ENCODE measurements at places on chromosomes 1 and 21.

DNA sequence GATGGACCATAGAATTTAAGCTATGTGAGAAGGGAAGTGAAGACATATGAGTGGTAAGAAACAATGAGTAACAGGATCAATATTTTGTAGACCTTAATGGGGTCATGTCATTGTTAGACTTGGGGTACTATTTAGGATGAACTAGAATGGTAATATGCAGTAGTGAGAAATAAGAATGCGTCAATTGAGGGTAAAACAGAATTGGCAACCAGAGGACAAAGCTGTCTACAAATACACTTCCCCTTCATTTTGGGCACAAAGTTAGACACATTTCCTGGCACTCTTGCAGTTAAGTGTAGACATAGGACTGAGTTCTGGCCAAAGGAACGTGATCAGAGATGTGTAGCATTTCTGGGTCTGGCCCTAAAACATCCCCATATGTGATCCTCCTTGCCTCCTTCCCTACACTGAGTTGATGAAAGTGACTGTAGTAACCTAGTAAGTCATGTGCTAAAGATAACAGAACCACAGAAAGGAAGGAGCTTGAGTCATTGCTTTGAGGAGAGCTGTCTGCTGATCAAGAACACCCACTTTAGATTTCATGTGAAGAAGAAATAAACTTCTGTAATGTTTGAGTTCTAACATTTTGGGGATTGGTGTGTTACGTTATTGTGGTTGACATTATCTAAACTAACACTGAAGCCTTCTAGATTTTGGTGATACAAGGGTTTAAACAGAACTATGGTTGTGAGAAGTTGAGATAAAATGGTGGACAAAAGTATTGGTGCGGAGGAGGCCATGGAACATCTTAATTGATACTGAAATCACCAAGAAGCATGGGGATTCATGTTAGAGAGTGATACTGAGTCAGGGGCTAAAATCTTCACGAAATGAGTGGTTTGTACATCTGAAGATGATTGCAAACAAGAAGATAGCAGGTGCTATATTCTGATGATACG is 41.7 kb downstream of the CD55 start:
- no peak for DNase-seq

- DNase-seq = no peak
Measured at GRCh38 chr1:110214454-110215404, 4.6 kb downstream of the KCNC4 start.

GRCh38 chr1:241611063-241611462 is 29.1 kb downstream of the CHML start:
- peak; percentile 23 for DNase-seq

GRCh38 chr21:15293240-15293639 is 228.4 kb upstream of the NRIP1 start:
- DNase-seq = peak; percentile 14

DNA sequence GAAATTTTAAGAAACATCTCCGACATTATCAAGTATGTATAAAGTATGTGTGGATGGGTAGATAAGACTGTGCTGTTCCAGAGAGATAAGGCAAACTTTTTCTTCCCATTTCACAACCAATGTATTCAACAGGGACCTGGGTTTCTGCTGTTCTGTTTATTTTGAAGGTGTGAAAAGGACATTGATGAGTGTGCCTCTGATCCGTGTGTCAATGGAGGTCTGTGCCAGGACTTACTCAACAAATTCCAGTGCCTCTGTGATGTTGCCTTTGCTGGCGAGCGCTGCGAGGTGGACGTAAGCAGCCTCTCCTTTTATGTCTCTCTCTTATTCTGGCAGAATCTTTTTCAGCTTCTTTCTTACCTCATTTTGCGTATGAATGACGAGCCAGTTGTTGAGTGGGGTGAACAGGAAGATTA is 174.0 kb downstream of the CRB1 start:
- DNase-seq = no peak

DNA sequence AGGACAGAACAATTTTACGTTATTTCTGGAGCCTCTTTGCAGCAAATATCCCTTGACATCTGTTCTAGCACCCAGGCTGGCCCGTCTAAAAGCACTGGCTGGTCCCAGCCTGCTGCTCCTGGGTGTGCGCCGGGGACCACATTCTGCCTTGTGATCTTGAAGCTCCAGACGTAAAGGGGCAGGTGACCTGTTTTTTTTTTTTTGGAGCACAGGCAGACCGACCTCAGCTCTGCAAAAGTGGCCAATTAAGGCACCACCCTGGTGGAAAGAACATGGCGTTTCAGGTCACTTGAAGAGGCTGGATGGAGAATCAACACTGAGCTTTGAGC is 13.8 kb upstream of the CAMTA1 start:
- DNase-seq = no peak

DNA sequence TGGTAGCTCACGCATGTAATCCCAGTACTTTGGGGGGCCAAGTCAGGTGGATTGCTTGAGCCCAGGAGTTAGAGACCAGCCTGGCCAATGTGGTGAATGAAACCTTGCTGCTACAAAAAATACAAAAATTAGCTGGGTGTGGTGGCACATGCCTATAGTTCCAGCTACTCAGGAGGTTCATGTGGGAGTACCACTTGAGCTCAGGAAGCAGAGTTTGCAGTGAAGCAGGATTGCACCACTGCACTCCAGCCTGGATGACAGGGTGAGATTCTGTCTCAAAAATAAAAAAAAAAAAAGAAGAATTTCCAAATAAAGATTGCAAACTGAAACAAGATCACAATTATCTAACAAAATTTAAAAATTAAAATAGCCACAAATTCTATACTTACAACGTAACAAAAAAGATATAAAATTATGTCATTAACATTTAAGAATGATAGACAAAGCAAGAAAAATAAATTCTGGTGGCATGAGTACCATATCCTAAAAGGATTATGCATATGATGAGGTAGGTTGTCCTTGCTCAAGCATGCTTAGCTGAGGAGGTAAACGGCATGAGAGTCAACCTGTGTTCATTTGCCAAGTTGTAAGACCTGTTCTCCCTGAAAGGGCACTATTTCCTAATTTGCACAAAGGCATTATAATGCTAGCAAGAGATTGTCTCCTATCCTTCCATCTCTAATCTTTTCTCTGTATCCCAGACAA is 20.2 kb downstream of the IPP start:
- DNase-seq = no peak

DNA sequence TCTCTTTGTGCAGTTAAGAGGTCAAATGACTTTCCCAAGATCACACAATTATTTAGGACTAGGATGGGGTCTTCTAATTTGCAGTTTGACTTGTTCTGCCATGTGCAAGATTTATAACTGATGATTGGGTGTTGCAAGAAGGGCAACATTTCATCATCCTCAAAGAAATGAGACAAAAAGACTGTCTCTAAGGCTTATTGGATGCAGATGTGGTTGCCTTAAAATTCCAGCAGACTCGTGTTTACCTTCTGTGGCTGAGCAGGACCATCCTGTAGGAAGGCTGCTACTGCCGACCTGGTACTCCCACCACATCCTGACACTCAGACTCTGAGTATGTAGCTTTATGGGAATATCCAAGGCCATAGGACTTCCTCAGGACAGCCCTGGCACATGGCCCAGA is 99.9 kb upstream of the SGIP1 start:
- no peak for DNase-seq

DNA sequence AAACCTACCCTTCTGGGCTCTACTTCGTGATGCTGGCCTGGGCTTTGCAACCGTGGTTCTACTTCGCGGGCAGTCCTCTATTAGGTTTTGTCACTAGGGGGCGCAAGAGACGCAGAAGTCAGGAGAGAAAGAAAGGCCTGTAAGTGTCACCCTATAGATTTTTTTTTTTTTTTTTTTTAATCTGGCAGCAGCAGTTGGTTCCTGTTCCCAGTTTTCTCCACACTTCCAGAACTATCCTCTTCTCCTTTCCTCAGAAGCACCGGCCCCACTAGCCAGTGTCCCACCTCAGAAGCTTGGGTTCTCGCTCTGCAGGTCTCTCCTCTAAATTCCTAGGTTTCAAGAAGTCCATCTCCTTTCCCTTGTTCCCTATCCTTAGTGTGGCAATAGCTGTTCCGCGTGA is 9.1 kb upstream of the LCE2D start:
- DNase-seq = peak; percentile 75

DNA sequence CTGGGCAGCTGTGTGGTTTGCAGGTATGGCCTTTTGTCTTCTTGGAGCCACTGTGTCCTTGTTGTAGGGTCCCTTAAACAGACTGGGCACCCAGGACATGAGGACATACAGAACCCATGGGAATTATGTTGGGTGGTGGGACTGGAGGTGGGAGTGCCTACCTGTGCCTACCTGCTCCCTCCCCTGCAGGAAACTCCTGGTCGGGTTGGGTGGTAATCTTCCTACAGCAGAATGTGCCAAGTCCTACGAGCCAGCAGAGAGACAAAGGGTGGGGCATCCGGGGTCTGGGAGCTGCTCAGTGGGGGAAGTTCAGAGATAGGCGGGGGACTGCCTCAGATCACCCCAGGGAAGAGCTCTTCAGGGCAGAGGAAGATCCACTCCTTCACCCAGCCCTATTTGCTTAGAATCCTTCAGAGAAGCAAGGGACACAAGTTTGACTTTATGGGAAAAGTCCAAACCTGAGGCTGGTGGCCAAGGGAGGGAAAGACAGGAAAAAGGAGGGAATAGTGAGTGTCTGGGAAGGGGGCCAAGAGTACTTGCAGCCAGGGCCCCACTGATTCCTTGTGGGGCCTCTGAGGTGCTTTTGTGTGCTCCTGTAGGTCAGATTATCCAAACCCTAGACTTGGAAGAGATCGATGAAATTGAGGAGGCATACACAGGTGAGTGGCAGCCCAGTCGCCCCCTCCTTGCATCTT is 58.3 kb downstream of the KIF21B start:
- no peak for DNase-seq

DNA sequence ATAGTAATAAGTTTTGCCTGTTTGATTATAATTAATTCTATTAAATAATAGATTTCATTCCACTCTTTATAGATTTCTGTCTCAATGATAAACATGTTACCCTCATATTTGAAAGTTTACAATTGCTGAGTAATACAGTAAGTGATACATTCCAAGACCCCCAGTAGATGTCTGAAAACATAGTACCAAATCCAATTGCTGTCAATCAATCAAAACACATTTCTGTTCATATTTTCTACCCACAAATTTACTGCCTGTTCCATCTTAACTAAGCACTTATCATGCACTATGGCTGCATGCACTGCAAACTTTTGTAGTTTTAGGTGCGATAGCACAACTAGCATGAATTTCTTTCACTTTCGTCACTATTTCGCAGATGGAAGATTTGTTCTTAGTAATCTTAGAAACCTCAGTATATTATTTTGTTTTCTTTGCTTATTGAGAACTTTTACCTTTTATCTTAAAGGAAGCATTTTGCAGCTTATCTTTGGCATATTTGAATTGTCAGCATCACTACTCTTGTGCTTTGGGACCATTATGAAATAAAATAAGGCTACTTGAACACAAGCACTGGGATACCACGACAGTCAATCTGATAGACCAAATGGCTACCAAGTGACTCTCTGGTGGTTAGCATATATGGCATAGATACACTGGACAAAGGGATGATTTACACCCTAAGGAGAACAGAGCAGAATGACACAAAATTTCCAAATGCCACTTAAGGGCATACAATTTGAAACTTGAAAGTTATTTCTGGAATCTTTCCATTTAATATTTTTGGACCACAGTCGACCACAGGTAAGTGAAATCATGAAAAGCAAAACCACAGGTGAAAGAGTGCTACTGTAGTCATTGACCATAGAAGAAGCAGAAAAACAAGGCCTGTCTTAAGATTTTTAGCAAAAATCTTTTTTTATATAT is 67.6 kb downstream of the RGS13 start:
- no peak for DNase-seq

DNA sequence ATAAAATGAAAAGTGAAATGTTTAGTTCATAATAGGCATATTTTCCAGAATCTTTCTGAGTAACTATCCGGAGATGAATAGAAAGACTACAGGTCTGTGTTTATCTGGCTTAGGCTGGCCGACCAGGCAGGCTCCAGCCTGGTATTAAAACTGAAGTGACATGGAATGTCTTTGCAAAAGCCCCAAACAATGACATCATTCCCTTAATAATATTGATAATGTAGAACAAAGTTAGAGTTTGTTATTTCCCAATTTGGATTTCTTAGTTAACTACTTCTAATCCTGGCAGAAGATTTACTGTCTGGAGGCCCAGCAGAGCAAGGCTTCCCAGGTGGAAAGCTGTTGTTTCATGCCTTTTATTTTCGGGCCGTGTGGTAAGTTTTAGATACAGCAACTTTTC is 207.7 kb downstream of the GREM2 start:
- DNase-seq = no peak

- DNase-seq = no peak
Measured at GRCh38 chr1:54716299-54717047, 812 bp downstream of the TTC4 start.

DNA sequence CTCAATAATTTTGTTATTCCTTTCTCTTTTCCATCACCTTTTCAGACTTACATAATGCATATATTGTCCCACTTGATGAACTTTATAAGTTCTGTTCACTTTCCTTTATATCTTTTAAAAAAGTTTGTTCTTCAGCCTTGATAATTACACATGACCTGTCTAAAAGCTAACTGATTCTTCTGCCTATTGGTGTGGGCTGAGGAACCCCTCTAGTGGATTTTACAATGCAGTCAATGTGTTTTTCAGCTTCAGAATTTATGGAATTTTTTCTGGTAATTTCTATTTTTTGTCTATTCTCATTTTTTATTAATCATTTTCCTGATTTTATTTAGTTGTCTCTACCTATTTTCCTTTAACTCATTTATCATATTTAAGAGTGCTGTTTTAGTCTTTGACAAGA is 7.5 kb downstream of the MNDA start:
- DNase-seq = no peak

DNA sequence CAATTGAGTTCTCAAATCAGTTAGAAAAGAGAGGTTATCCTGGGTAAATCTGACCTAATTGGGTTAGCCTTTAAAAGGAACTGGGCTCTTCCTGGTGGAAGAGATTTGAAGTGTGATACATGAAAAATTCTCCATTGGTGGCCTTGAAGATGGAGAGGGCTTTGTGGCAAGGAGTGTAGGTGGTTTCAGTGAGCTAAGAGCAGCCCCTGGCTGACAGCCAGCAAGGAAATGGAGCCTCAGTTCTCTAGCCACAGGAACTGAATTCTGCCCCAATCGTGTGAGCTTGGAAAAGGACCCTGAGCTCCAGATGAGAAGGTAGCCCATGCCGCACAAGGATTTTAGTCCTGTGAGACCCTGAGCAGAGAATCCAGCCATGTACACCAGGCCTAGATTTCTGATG is 12.7 kb upstream of the HYI start:
- DNase-seq = no peak

- no peak for DNase-seq
Measured at GRCh38 chr1:91821126-91821868, 64.7 kb downstream of the TGFBR3 start.

DNA sequence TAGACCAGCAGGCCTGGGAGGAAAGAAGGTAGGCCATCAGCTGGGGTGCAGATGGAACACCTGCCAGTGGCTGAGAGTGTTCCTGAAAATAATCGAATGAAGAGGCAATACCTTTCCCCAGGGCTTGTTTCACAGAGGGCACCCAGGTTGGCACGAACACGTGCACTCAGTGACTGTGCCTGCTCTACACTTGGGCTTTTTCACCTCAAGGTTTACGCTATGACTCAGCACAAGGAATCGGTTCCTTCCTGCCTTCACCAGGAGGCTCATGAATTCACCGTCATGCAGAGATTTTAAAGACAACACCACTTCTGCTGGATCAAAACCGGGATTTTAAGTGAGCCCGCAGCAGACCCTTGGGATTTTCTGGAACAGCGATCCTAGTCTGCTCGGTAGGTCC is 118.5 kb upstream of the ADAR start:
- DNase-seq = no peak

All from HEK293T (cell line).